Suppressor macrophage treated with lipopolysaccharide for 4 hours (primary cell): ENCODE measurements at places on chromosomes 1 and 21.

- DNase-seq, result peak; percentile 47
Measured at GRCh38 chr1:198934901-198935305, 296.1 kb downstream of the PTPRC start.

- no peak for DNase-seq
Measured at GRCh38 chr1:157139052-157139715, 989 bp upstream of the ETV3 start.

GRCh38 chr1:182806015-182806678 is 16.6 kb downstream of the NPL start:
- no peak for DNase-seq

DNA sequence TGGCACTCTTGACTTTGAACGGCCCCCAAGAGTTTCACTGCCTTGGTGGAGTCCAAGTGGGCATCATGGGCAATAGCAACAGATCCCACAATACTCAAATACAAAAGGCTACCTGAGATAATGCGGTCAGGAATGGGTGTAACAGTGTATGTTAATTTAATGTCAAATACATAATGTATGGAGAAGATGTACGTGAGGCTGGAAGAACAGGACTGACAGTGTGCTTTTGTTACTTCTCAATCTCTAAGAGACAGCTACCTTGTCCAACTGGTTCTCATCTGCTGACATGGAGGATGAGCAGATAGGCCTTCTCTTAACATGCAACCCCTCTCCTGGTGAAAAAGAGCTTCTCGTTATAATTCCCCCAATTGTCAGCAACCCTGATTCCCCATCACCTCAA is 167.2 kb downstream of the APP start:
- DNase-seq, result no peak

- no peak for DNase-seq
Measured at GRCh38 chr1:227544067-227545050, 19.0 kb upstream of the ZNF678 start.

GRCh38 chr1:236850077-236850979 is 55.2 kb downstream of the MTR start:
- no peak for DNase-seq

DNA sequence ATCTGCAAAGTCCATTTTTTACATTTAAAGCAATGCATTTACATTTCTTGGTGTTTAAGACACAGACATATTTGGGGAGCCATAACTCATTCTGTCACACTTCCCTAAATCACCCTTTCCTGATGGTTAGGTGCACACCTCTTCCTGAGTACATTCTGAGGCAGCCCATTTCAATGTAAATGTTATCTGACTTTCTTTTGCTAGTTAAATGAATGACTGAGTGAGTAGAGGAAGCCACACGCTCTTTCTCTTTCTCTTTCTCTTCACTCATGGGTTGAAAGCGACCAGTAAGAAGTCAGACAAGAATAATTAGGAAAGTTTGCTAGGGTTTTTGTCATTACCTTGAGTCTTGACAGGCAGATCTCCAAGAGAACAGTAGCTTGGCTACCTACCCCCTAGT is 143.1 kb downstream of the S1PR1 start:
- no peak for DNase-seq

DNA sequence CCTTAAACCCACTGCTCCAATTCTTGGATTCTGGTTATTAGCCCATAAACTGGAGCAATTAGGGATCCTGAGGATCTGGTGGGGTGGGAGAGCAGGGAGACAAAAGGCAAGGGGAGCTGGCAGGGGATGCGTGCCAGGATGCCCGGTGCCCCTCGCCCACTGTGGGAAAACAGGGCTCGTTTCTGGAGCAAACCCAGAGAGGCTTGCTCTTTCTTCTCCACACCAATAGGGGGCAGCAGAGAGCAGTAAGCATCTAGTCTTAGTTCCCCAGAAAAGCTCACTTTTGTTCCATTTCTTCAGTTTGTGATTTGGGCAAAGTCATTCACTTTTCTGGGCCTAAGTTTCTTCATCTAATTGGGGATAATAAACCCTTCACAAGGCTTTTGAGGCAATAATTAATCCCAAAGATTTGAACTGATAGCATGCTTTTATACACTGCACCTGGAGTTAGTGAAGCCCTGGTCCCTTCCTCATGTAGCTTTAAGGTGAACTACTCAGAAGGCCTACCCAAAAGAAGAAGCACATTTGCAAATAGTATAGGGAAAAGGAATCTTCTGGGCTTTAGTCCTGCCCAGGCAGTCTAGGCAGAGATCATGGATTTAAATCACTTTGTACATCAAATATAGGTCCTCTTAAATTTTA is 160.6 kb upstream of the USP24 start:
- DNase-seq, result peak; percentile 69

GRCh38 chr1:201022493-201022819 is 1.1 kb downstream of the KIF21B start:
- DNase-seq, result no peak

DNA sequence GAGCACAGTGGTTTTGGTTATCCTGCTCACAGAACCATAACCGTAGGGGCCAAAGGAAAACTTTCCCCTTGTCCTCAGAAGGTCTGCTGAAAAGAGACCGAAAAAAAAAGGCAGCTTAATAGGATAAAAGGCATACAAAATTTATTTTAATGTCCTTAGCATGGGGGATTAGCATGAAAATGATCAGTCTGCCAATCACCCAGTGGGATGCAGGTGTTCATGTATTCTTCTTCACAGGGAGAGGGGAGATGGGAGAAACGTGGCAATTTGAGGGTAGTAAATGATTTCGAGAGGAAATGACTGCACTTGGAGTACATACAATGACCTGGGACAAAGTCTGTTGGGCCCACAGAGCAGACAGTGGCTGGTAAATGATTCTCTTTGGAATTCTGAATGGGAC is 194.0 kb downstream of the AJAP1 start:
- no peak for DNase-seq

DNA sequence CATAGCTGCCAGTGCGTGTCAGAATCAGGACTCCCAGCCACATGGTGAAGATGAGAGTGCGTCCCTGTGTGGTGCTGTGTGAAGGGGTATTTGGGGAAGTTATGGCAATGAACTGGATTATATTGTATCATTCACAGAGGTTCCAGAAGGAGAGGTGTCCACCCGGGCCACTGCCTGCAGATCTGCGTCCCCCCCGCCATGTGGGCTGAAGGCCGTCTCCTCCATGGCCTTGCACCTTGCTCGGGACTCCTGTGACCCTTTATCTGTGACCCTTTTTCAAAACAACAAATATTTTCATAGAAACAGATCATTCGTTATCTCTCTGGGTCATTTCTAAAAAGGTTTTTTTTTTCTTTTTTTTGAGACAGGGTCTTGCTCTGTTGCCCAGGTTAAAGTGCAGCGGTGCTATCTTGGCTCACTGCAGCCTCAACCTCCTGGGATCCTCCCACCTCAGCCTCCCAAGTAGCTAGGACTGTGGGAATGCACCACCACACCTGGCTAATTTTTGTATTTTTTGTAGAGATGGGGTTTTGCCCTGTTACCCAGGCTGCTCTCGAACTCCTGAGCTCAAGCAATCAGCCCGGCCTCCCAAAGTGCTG is 120.2 kb upstream of the ERRFI1 start:
- DNase-seq, result no peak

- DNase-seq, result no peak
Measured at GRCh38 chr1:90561103-90561783, 155.9 kb downstream of the BARHL2 start.

DNA sequence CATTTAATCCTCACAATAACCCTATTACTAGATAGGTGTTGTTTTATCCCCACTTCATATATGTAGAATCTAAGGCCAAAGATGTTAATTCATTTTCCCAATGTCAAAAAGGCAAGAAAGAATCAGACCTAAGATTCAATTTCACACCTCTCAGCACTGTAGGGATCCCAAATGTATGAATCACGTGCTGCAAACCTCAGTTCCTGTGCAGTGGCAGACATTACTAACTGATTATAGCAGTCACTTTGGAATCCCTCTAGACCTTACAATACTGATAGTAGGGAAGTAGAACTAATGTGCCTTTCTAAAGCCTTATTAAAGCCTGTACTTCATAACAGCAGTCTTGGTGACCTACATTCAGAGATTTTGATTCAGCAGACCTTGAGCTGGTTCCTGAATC is 2.3 kb downstream of the C1orf87 start:
- no peak for DNase-seq

- DNase-seq, result no peak
Measured at GRCh38 chr1:38433084-38433722, 386.6 kb upstream of the POU3F1 start.

DNA sequence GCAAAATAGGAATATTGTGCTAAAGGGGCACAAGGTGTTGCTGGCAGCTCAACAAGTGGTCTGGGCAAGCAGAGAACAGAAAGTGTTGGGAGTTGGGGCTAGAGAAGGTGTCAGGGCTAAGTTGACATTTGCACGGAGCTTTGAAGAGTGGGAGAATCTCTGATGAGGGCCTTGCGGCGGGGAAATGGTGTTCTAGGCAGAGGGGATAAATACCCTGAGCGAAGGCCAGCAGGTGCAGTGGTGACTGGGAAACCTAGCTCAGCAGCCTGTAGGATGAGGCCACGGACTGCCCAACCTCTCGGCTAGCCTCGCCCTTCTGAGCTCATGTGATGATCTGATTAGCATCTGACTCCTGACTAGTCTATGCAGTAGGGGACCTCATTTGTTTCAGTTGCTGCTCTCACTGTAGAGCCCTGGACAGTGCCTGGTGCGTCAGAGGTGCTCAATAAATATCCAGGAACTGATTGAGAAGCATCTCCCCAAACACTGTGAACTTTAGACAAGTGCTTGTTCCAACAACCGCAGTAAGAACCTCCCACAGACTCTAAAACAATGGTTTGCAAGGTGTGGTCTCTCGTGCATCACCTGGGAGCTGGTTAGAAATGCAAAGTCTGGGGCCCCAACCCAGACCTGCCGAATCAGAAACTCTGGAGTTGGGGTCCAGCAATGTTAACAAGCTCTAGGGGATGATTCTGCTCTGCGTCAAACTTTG is 1.0 kb upstream of the FOXO6 start:
- no peak for DNase-seq

DNA sequence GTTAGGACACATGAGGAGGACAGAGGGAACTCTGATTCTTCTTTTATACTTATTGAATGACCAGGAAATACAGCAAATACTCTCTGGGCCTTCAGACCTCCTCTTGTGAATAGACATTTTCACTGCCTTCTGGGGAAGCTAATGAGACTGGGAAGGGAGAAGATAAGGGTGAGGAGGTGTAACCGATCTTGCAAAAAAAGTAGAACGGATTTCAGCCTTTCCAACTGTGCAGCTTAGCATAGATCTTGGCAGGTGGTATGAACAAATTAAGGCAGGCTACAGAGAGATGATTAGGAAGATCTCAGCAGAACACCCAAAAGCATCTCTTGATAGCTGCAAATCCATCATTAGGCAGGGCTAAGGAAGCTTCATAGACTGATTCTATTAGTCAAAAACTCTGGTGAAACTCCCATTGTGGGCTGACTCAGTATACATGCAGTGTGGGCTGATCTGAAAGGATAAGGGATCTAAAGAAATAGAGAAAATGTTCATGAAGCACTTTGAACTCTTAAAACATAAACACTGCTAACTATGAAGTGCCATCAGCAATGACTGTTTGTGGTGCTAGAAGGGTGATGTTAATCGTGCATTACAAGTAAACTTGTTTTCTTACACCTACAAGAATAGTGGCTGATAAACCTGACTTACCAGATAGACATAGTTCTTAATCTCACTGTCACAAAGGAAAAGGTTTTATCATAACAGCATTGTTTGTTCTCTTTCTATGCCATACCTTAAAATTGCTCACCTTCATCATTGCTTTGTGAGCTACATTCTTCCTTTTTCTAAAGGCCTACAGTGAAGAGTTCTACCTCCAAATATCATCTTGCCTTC is 85.5 kb upstream of the PALMD start:
- no peak for DNase-seq

GRCh38 chr1:79852004-79852403 is 845.5 kb upstream of the ADGRL4 start:
- no peak for DNase-seq

GRCh38 chr1:110083866-110084226 is 13.4 kb upstream of the ALX3 start:
- no peak for DNase-seq

DNA sequence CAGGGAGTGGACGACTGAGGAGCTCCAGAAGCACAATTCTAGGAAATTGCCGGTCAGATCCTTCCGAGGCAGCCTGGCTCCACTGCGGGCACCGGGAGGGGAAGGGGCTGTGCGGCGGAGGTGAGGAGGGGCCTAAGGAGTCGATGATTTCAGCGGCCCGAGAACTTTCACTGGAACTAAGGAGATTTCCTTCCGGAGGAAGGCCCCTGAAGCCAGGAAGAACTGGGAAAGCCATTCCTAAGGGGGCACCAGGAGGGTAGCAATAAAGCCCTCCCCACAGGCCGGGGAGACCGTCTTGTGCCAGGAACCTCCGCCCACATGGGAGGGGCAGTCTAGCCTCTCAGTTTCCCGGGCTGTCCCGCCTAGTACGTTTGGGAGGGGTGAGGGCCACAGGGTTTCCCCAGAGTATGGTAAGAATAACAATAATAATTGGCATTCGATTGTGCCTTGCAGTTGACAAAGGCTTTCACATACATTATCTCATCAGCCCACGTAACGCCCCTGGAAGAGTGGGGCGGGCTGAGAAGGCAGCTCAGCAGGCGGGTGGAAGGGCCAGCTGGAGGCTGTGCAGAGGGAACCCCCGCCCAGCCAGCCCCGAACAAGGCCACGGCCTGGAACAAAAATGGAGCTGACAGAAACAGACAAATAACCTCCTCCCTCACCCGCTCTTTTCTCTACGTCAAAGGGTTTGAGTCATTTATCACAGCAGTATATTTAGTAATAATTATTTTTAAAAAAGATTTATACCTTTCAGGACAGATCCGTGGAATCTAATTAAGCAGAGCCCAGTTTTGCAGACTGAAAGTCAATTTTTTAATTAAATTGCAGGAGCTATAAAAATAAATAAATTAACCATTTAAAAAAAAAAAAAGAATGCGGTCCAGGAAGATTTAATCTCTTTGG is 19.8 kb downstream of the NPR1 start:
- DNase-seq, result peak; percentile 55

DNA sequence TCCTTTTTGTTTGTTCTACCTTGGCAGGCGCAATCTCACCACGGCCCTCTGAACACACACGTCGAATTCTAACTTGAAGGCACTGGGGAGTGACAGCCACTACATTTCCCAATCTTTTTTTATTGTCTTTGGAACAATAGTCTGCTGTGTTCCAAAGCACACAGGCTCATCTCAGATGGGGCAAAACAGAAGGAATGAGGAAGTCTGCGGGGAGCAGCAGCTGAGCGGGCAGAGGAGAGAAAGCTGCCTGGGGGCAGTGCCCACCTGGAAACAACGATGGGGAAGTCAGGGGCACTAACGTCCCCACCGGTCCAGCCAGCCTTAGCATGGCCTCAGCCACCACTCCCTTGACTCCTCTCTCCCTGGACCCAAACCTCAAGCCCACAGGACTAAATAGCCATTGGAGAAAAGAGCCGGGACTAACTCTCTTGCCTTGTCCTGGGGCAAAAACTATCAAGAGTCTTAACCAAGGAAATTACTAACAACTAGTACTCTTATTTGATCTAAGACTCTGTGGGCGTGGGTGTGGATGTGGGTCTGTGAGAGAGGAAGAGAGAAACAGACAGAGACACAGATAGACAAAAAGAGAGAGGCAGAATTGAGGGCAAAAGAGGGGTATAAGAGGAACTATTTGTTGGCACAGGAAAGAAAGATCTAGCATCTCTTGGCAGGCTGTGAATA is 34.2 kb downstream of the SYF2 start:
- DNase-seq, result peak; percentile 2
